ENCODE measurements at places on chromosomes 5 and 9.
A peak's percentile ranks its signal among the peaks of the same experiment; 100 is the strongest.

- DNase-seq: peak; percentile 46
Observed at GRCh38 chr9:115208501-115208900, 90.5 kb upstream of the TNC start.

DNA sequence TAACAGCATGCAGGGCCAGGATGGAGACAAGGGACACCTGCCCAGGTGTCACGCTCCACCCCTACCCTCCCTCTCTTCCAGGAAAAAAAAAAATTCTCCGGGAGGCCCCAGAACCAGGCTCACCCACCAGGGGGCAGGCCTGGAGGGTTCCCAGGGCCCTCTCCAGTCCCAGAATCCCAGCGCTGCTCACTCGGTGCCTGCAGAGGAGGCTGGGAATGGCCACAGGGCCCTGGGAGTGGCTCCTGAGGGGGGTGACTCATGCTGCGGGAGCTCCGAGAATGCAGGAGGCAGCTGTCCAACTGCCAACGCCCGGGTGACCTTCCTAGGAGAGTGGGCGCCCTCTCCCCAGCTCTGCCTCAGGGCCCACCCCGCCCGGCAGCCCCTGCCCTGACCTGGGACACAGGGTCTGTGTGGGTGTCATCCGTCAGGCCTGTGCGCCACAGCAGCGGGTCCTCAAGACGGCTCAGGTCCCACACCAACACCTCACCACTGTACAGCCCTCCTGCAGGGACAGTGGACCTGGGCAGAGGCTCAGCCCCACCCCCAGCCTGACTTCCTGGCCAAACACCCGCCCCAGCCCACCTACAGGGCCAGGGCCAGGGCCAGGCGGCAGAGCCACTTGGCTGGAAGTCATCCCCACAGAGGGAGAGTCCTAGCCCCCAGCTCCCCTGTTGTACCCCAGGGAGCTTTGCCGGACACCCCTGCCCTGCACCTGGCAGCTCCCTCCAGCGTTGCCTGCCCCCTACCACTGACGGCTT lies 21.2 kb downstream of the DYNC2I2 start:
- DNase-seq: peak; percentile 96

DNA sequence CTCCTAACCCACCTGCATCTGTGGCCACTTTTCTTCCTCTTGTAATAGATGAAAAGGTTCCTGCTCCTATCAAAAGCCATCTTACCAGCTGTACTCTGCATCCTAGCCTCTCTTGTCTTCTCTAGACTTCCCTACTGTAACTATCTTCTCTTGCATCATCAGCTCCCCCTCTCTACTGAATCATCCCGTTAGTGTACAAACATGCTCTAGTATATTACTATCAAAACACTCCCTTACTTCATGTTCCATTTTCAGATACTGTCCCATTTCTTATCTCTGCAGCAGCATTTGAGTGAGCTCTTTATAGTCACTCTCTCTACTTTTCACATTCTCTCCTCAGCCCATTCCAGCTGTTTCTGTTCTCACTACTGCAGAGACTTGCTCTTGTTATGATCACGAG lies 2.8 kb downstream of the SRA1 start:
- peak; percentile 58 for DNase-seq

DNA sequence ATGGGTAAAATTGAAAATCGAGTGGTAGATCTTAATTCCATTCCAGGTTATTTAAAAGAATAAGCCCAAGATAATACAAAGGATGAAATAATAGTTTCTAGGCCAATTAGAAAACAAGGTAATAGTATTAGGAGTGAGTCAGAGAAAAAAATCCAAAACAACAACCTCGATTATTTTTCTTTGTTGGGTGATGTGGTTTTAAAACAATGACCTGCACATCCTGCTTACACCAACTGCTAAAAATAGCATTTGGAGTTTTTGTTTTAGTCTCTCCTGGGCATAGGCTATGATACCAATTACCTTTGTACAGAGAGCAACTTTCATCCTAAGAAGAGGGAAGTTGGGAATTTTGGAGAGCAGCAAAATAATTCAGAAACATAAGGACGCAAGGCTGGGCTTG lies 101.7 kb upstream of the MYO10 start:
- peak; percentile 51 for DNase-seq

GRCh38 chr5:107294211-107294550 lies 376.6 kb downstream of the EFNA5 start:
- no peak for DNase-seq

GRCh38 chr9:136060671-136061371 lies 34.3 kb downstream of the NACC2 start:
- DNase-seq: no peak

GRCh38 chr5:42912184-42912798 lies 100.6 kb upstream of the SELENOP start:
- DNase-seq: peak; percentile 70

DNA sequence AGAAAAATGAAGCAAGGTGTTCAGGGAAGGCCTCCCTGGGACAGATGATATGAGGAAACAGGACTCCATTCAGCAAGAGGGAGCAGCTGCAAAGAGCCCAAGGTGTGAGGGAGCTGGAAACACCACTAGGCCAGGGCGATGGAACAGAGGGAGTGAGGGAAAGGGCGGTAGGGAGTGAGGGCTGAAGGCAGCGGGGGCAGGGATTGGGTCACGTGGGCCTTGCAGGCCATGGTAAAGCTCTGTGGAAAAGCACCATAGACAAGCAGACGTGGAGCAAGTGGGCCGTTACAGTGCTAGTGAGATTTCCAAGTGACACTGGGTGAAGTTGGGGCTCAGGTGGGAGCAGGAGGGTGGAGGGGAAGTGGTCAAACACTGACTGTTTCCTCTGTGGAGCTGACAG lies 10.8 kb upstream of the PRRC1 start:
- DNase-seq: no peak

- DNase-seq: peak; percentile 86
Observed at GRCh38 chr5:96256795-96257470, 176.1 kb downstream of the PCSK1 start.

GRCh38 chr5:129904102-129904666 lies at the start of gene CHSY3:
CHSY3 (plus strand) TSS chr5:129904465.
- peak; percentile 55 for DNase-seq

- peak; percentile 95 for DNase-seq
Observed at GRCh38 chr5:74382987-74383593, 257.4 kb downstream of the ENC1 start.

DNA sequence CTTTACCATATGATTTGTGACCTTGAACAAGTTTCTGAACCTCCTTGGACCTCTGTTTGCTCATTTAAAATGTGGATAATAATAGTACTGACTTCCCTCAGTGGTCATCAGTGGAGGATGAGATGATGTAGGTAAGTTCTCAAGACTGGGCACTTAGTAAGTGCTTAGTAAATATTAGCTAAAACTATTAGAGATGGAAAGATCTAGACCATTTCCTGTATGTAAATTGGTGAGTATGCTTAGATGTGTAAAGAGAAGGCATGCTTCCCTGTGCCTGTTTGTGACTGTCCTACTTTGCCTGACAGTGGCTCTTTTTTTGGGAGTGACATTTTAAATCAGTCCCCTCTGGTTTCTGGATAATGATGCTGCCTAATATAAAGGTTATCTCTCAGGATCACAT lies 288.1 kb downstream of the GABRB2 start:
- DNase-seq: no peak

DNA sequence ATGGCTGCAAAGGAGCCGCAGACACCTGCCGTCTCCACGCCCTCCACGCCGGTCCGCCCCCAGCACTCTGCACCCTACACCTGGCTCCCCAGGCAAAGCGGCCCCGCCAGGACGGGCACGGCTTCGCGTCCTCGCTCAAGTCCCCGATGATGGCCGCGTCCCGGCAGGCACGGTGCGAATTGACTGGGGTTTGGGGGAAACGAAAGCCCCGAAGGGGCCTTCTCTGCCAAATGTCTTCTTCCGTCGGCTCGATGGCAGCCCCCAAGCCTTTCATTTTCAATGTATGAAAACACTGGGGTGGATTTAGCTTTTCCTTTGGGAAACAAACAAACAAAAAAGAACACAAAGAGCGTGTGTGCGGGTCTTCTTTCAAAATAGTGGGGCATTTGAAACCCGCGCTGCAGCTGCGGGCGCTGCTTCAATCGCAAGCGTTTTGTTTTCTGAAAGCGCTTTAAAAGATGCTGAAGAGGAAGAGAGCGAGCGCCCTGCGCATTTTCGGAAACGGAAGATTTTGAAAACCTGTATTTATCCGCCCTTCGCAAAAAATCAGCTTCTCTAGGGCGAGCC lies 160.0 kb downstream of the RMI1 start:
- peak; percentile 27 for DNase-seq

- DNase-seq: no peak
Observed at GRCh38 chr5:78665534-78665933, 17.0 kb upstream of the LHFPL2 start.

- peak; percentile 52 for DNase-seq
Observed at GRCh38 chr5:41869151-41869723, 988 bp downstream of the OXCT1 start.

- no peak for DNase-seq
Observed at GRCh38 chr9:134190232-134191121, 26.1 kb upstream of the RNU6ATAC start.

GRCh38 chr5:15902066-15902465 lies 277.5 kb downstream of the MARCHF11 start:
- no peak for DNase-seq

DNA sequence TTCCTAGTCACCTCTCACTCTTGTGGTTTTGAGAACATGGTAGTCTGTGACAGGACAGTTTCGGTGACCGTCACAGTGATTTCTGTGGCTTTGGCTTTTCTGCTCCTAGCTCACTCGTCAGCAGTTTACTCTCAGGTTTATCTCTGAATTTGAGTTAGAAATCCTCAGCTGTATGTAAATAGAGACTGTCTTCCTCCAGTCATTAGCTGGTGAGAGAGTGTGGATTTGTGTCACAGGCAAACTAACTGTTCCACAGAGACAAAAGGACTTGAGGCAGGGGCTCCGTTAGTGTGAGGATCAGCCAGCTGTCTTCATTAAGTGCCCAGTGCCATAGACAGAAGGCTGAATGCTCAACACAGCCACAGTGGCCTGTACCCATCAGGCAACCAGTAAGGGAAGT lies 131.4 kb downstream of the CD180 start:
- no peak for DNase-seq

DNA sequence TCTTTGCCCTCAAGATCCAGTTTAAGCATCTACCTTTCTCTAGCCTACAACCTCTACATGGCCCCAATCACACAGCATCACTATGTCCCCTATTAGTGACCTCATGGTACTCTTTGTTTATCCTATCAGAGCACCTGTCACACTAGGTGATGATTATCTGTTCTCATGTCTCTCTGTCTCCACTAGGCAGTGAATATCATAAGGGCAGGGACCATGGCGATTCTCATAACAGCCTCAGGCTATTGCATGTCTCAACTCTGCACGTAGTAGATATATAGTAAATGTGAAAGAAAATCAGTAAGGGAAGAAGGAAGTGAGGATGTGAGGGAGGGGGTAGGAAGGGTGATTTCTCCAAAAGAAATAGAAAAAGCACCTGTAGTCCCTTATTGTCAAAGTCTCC lies 311.0 kb downstream of the NSG2 start:
- DNase-seq: no peak

DNA sequence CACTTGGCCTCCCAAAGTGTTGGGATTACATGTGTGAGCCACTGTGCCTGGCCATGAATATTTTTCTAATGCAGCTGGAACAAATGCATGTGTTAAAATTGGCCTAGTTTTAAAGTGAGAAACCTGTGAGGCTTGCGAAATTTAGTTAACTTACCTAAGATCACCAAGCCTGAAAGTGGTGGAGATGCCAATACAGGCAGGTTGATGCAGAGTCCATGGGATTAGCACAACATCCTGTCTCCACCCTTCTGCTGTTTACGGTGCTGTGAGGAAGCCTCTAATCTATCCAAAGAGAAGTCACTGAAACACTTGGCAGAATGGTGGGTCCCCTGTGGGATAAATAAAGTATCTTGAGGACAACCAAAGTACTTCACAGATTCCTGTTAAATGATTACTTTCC lies 98.2 kb downstream of the PCSK5 start:
- no peak for DNase-seq

- no peak for DNase-seq
Observed at GRCh38 chr9:81637276-81637675, 52.1 kb downstream of the TLE1 start.

DNA sequence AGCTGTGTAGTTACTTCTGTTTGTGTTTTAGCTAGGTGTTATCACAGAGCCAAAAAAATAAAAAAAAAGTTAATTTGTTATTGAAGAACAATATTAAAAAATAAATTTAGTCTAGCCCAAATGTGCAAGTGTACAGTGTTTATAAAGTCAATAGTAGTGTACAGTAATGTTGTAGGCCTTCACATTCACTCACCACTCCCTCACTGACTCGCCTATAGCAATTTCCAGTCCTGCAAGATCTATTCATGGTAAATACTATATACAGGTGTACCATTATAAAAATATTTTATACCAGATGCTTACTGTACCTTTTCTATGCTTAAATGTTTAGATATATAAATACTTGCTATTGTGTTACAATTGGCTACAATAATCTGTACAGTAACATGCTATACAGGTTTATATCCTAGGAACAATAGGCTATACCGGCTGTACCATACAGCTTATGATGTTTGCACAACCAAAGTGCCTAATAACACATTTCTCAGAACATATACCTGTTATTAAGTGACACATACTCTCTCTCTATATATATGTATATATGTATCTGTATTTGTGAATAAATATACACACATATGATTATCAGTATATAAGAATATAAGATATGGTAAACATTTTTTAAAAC lies 341.4 kb upstream of the EDIL3 start:
- DNase-seq: no peak

GRCh38 chr9:114247077-114247476 lies 75.8 kb upstream of the ORM1 start:
- DNase-seq: no peak

DNA sequence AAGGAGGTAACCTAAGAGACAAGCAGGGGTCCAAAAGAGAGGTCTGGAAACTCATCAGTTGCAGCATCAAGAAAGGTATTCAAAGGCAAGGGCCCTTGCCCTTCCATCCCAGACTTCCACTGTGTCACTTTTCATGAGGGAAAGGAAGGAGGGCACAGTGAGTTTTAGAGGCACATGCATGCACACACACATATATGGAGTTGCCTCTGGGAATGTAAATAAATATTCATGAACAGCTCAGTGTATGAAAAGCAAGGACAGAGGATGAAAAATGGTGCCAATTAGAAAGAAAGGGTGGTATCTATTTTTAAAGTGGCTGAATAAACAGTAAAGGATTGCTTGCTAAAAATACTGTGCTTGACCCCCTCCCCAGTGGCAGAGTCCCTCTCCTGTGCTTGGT lies 105.3 kb upstream of the LRRTM2 start:
- no peak for DNase-seq

- peak; percentile 20 for DNase-seq
Observed at GRCh38 chr5:95993266-95993665, 31.6 kb upstream of the ELL2 start.

DNA sequence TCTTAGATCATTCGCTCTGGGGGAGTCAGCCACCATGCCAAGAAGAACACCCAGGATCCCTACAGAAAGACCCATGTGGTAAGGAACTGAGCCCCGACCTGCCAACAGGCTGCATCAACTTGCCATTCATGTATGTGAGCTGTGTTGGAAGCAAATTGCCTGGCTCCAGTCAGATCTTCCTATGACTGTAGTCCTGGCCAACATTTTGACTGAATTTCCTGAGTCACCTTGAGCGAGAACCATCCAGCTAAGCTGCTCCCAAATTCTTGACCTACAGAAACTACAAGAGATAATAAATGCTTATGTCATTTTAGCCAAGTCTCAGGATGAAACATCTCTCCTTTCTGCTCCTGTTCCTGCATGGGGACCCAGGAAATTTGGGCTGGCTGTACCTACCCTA lies 40.0 kb upstream of the SLC44A1 start:
- DNase-seq: peak; percentile 63

All from fibroblast of the aortic adventitia (primary cell).